ENCODE measurements at places on chromosomes 13 and 19. TPM values are rescaled to one million over a fixed set of nuclear protein-coding genes. Genes with fewer than 3 reads are reported as not detected.

Gene DNAJC15
- 72.2 TPM for total RNA-seq

GRCh38 chr19:40605216-40605971 is 4.2 kb downstream of the LTBP4 start:
- peak overlapping the region; percentile 55 for H3K4me3 ChIP-seq
- no peaks in the 10 kb centered on the region for H3K27me3 ChIP-seq
- no peaks in the 10 kb centered on the region for H3K36me3 ChIP-seq
- DNase-seq, result peak; percentile 89
- H3K4me1 ChIP-seq, result peaks cover 59% of the 10 kb centered on the region
- peak overlapping the region; percentile 72 for H3K27ac ChIP-seq

Gene HIF3A
- 5.4 TPM for total RNA-seq

- no peak overlapping the region for H3K4me3 ChIP-seq
- no peak overlapping the region for H3K27ac ChIP-seq
Observed at GRCh38 chr13:113141601-113141970, 16.9 kb upstream of the PROZ start.

Gene IL17D
- total RNA-seq, result 2.2 TPM

Gene ZNF578
- not detected for total RNA-seq

Gene CD79A
- not detected for total RNA-seq

GRCh38 chr13:73672492-73672891 is 461.7 kb downstream of the KLF12 start:
- no peak overlapping the region for H3K4me3 ChIP-seq
- no peaks in the 10 kb centered on the region for H3K36me3 ChIP-seq
- H3K27me3 ChIP-seq, result no peaks in the 10 kb centered on the region
- no peak for DNase-seq

GRCh38 chr13:90412980-90413379 is 934.5 kb upstream of the MIR17HG start:
- no peaks in the 10 kb centered on the region for H3K36me3 ChIP-seq
- no peaks in the 10 kb centered on the region for H3K27me3 ChIP-seq
- no peak for DNase-seq
- H3K4me1 ChIP-seq, result peaks cover 16% of the 10 kb centered on the region
- H3K27ac ChIP-seq, result no peak overlapping the region

DNA sequence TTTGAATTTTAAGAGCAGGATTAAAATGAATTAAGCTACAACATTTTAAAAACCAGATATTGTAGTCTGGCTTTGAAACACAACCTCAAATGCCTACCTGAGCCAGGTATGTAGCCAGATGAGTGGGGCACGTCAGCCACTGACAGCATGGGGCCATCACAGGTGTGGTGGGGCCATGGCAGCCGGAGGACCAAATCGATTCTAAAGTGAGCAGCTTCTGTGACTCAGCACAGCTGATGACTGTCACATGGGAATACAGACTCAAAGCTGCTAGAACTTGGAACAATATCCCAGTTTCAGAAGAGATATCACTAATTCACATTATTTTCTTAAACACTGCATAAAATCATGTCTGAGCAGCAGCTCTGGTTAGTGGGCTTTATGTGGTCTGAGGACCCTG is 52.8 kb downstream of the SERP2 start:
- H3K27ac ChIP-seq, result no peak overlapping the region
- H3K4me1 ChIP-seq, result peaks cover 14% of the 10 kb centered on the region
- no peaks in the 10 kb centered on the region for H3K27me3 ChIP-seq
- H3K36me3 ChIP-seq, result peaks cover 1% of the 10 kb centered on the region
- no peak for DNase-seq

GRCh38 chr13:72963762-72964161 is 95.0 kb upstream of the KLF5 start:
- H3K36me3 ChIP-seq, result no peaks in the 10 kb centered on the region
- DNase-seq, result no peak
- H3K27me3 ChIP-seq, result no peaks in the 10 kb centered on the region
- peaks cover 25% of the 10 kb centered on the region for H3K4me1 ChIP-seq
- H3K27ac ChIP-seq, result no peak overlapping the region

DNA sequence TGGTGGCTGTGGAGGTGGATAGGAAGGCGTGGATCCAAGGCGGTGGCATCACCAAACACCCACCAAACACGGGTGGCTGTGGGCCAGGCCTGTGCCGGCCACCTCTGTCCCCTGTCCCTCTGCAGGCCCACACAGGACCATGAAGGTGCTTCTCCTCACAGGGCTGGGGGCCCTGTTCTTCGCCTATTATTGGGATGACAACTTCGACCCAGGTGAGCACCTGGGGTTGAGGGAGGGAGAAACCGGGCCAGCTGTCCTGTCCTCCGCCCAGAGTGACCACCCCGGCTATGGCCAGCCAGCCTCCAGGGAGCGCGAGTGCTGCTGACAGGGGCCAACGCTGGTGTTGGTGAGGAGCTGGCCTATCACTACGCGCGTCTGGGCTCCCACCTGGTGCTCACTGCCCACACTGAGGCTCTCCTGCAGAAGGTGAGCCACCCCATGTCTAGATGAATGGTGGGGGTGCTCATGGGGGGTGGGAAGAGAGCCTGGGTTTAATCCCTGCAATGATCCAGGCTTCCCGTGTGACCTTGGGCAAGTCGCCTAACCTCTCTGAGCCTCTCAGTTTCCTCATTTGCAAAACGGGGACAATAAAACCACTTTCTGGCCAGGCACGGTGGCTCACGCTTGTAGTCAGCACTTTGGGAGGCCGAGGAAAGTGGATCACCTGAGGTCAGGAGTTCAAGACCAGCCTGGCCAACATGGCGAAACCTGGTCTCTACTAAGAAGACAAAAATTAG is 4.0 kb downstream of the HSD11B1L start:
- no peaks in the 10 kb centered on the region for H3K4me1 ChIP-seq
- no peak for DNase-seq
- H3K36me3 ChIP-seq, result no peaks in the 10 kb centered on the region
- no peak overlapping the region for H3K27ac ChIP-seq

GRCh38 chr19:30168760-30169159 is 203.4 kb upstream of the ZNF536 start:
- H3K27me3 ChIP-seq, result no peaks in the 10 kb centered on the region
- no peak for DNase-seq
- H3K27ac ChIP-seq, result no peak overlapping the region
- no peaks in the 10 kb centered on the region for H3K36me3 ChIP-seq
- H3K4me1 ChIP-seq, result no peaks in the 10 kb centered on the region

- 0 out of 2 replicates have a peak, but pooled peaks cover 7% of the 10 kb centered on the region for H3K4me1 ChIP-seq
- H3K27ac ChIP-seq, result no peak overlapping the region
- peaks cover 2% of the 10 kb centered on the region for H3K36me3 ChIP-seq
- no peak overlapping the region for H3K4me3 ChIP-seq
Observed at GRCh38 chr19:5617080-5617479, 5.5 kb downstream of the SAFB2 start.

- no peak overlapping the region for H3K27ac ChIP-seq
- H3K4me1 ChIP-seq, result 0 out of 2 replicates have a peak, but pooled peaks cover 1% of the 10 kb centered on the region
- H3K36me3 ChIP-seq, result no peaks in the 10 kb centered on the region
- no peak for DNase-seq
Observed at GRCh38 chr19:40640744-40641143, 39.6 kb downstream of the LTBP4 start.

Gene CCL25
- not detected for total RNA-seq

DNA sequence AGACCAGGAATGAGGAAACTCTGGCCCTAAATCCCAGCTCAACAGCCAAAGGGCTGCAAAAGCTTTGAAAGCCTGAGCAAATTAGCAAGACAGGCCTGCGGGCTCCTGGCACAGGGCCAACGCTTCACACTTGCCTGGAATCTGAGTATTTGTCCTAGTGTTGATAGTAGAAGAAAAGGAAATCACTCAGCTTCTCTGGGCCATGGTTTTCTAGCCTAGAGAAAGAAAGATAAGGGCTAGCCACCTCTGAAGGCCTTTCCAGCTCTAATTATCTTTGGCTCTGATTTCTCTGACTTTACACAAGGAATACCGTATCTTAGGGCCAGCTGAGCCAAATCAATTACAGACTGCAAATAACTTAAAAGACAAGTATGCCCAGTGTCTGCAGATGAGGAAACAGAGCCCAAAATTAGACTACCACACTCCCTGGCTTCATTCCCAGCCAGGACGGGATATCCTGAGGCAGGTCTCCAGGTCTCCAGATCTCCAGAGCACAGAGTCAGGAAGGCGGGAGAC is 69.6 kb downstream of the STK24 start:
- H3K27ac ChIP-seq, result peak overlapping the region; percentile 41
- H3K4me1 ChIP-seq, result peaks cover 34% of the 10 kb centered on the region
- no peaks in the 10 kb centered on the region for H3K27me3 ChIP-seq
- peaks cover 2% of the 10 kb centered on the region for H3K36me3 ChIP-seq
- no peak overlapping the region for H3K4me3 ChIP-seq

- peaks cover 24% of the 10 kb centered on the region for H3K4me1 ChIP-seq
- DNase-seq, result no peak
- no peak overlapping the region for H3K4me3 ChIP-seq
- peaks cover 10% of the 10 kb centered on the region for H3K36me3 ChIP-seq
Observed at GRCh38 chr19:2213799-2214198, 22.3 kb downstream of the PLEKHJ1 start.

GRCh38 chr19:54434873-54435214 is 14.2 kb upstream of the LENG8 start:
- no peak overlapping the region for H3K27ac ChIP-seq
- H3K36me3 ChIP-seq, result no peaks in the 10 kb centered on the region
- no peak for DNase-seq
- H3K27me3 ChIP-seq, result no peaks in the 10 kb centered on the region
- no peak overlapping the region for H3K4me3 ChIP-seq

Gene PSG11
- total RNA-seq, result not detected

DNA sequence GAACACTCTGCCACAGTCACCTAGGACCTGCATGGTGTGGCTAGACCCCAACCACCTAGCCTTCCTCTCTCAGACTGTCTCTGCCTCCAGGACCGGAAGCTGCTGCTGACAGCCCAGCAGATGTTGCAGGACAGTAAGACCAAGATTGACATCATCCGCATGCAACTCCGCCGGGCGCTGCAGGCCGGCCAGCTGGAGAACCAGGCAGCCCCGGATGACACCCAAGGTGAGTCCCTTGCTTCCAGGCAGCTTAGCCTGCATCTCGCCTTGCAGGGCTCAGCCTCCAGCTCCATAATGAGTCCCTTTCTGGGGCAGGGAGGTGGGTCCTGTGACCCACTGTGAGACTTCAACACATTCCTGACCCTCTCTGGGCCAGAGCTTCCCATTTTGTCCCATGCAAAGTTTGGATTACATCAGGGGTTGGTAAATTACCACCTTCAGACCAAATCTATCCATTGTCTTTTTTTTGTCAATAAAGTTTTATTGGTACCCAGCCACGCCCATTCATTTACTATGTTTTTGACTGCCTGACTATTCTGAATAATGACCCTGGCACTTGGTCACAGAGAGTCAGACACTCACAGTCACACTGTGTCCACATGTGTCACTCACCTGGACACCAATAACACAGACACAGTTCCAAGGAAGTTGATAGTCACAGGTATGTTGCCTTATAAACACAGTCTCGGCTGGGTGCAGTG is 13.4 kb downstream of the PKN1 start:
- H3K4me3 ChIP-seq, result no peak overlapping the region
- H3K27me3 ChIP-seq, result no peaks in the 10 kb centered on the region
- no peak for DNase-seq
- H3K36me3 ChIP-seq, result peaks cover 7% of the 10 kb centered on the region
- H3K27ac ChIP-seq, result no peak overlapping the region

DNA sequence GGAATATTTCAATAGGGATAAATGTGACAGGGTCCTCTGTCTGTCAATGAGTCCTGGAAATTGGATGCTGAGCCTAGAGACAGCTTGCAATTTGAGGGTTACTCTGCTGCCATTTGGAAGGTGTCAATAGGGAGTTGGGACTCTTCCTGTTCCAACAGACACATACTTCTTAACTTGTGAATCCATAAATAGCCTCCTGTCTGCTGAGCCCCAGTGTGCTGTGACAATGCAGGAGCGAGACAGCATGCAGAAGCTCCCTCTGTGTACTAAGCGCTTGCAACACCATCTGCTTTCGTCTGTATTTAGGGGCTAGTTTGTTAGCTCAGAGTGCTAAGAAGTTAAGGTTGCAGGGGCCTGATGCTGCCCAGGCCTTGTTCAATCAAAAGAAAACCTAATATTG is 58.5 kb upstream of the GPR12 start:
- no peaks in the 10 kb centered on the region for H3K27me3 ChIP-seq
- DNase-seq, result no peak
- no peaks in the 10 kb centered on the region for H3K36me3 ChIP-seq
- no peak overlapping the region for H3K4me3 ChIP-seq
- H3K4me1 ChIP-seq, result no peaks in the 10 kb centered on the region

DNA sequence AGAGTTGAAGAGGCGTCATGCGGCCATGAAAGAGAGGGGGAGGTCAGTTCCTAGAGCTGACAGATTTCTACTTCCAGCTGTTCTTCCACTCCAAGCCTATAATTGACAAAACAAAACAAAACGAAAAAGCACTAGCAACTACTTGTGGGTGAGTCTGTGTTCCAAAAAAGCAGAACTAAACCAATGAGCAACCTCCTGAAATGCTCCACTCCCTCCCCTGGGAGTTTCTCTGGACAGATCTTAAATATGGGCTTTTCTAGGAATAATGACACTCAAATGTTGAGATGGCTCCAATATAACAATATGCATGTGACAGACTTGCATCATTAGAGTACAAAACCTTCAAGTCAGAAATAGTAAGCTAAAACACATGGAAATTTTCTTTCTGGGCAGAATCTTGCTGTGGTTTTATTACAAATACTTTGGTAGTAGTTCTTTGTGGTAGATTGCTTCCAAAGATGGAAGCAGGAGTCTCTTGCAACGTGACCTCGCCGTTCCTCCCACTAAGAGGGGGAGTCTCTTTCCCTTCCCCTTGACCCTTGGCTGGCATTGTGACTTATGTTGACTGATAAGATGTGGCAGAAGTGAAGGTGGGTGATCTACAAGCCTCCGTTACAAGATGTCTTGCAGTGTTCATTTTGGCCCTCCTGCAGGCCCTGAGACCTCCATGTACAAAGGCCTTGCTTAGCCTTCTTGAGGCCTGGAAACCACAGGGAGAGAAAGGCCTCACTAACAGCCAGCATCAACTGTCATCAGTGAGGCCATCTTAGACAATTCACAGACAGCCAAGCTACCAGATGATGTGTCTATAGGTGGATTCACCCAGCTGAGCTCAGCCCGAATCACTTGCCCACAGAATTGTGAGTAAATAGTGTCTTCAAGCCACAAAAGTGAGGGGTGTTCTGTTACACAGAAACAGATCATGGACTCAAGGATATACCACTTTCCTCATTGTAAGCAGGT is 173.1 kb upstream of the RFC3 start:
- peaks cover 48% of the 10 kb centered on the region for H3K4me1 ChIP-seq
- no peak for DNase-seq
- H3K4me3 ChIP-seq, result no peak overlapping the region
- H3K27ac ChIP-seq, result no peak overlapping the region
- H3K27me3 ChIP-seq, result no peaks in the 10 kb centered on the region
